ENCODE measurements at places on chromosomes 4 and X. TPM values are rescaled to one million over a fixed set of nuclear protein-coding genes. Genes with fewer than 3 reads are reported as not detected.

The XAGE2 gene
- not detected for polyA plus RNA-seq

The PCSK1N gene
- 243 TPM for polyA plus RNA-seq

The NXF2B gene
- polyA plus RNA-seq = not detected

The NAT8L gene
- polyA plus RNA-seq = 12.6 TPM

The TRPC5OS gene
- 0.44 TPM for polyA plus RNA-seq

The CFAP299 gene
- not detected for polyA plus RNA-seq

The PPARGC1A gene
- 7.0 TPM for polyA plus RNA-seq

The TGIF2LX gene
- not detected for polyA plus RNA-seq

The KLF8 gene
- polyA plus RNA-seq = 4.1 TPM

The TEX11 gene
- not detected for polyA plus RNA-seq

The GPC4 gene
- 1.5 TPM for polyA plus RNA-seq

The FGA gene
- not detected for polyA plus RNA-seq

The KDR gene
- not detected for polyA plus RNA-seq

The VCX3A gene
- polyA plus RNA-seq = 0.87 TPM

The ODAM gene
- polyA plus RNA-seq = not detected

The PHEX gene
- 0.59 TPM for polyA plus RNA-seq

The CENPVL1 gene
- polyA plus RNA-seq = 3.2 TPM

The TEC gene
- polyA plus RNA-seq = not detected

The GPRASP1 gene
- 39.5 TPM for polyA plus RNA-seq

The PRR32 gene
- polyA plus RNA-seq = not detected

The GALNTL6 gene
- 11.8 TPM for polyA plus RNA-seq

The PGAM4 gene
- not detected for polyA plus RNA-seq

The SORBS2 gene
- 46.0 TPM for polyA plus RNA-seq

The XKRX gene
- not detected for polyA plus RNA-seq

The ARAP2 gene
- 2.1 TPM for polyA plus RNA-seq

The ADH5 gene
- 201 TPM for polyA plus RNA-seq

The CISD2 gene
- polyA plus RNA-seq = 89.4 TPM

The SLC26A1 gene
- 1.1 TPM for polyA plus RNA-seq

The EPGN gene
- not detected for polyA plus RNA-seq

The PLAC1 gene
- polyA plus RNA-seq = not detected

The AKAP4 gene
- not detected for polyA plus RNA-seq

The ACE2 gene
- not detected for polyA plus RNA-seq

The FATE1 gene
- not detected for polyA plus RNA-seq

The TLR10 gene
- 0.10 TPM for polyA plus RNA-seq

The CXCR3 gene
- not detected for polyA plus RNA-seq

The BEX1 gene
- 1,035 TPM for polyA plus RNA-seq

The UXT gene
- 153 TPM for polyA plus RNA-seq

The GAB3 gene
- 0.06 TPM for polyA plus RNA-seq

The DCLK2 gene
- polyA plus RNA-seq = 134 TPM

The CHST7 gene
- 6.2 TPM for polyA plus RNA-seq

The SMIM43 gene
- polyA plus RNA-seq = 0.17 TPM

The RHOXF2B gene
- polyA plus RNA-seq = not detected

The HELT gene
- not detected for polyA plus RNA-seq

The AWAT2 gene
- polyA plus RNA-seq = not detected

The PIR gene
- 1.2 TPM for polyA plus RNA-seq

The NMU gene
- polyA plus RNA-seq = 55.7 TPM

The DOK7 gene
- polyA plus RNA-seq = 0.66 TPM

The ZXDA gene
- polyA plus RNA-seq = not detected

The NLRP2B gene
- not detected for polyA plus RNA-seq

The ACSL4 gene
- polyA plus RNA-seq = 101 TPM

The NOCT gene
- 5.1 TPM for polyA plus RNA-seq

The STPG2 gene
- not detected for polyA plus RNA-seq

The MAGEA1 gene
- not detected for polyA plus RNA-seq

The CENPI gene
- polyA plus RNA-seq = 1.8 TPM
